Right renal cortex interstitium (tissue), 3 donors: ENCODE measurements at places on chromosomes 3 and 15.

GRCh38 chr15:88513195-88513594 lies 33.3 kb downstream of the DET1 start:
- DNase-seq = no peak

DNA sequence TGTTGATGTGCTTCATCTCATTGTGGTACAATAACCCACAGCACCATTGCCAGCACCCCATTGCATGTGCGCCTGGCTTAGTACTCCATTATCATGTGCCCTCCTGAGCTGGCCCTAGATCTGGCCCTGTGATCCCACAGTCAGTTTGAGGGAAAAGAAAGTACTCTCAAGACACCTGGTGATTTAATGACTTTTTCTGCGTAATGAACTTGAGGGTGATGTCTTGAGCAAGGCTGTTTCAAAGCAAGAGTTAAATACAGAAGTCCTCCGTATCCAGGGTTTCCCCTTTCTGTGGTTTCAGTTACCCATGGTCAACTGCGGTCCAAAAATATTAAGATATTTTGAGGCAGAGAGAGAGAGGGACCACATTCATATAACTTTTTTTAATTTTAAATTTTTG lies 16.3 kb downstream of the C3orf20 start:
- no peak for DNase-seq

DNA sequence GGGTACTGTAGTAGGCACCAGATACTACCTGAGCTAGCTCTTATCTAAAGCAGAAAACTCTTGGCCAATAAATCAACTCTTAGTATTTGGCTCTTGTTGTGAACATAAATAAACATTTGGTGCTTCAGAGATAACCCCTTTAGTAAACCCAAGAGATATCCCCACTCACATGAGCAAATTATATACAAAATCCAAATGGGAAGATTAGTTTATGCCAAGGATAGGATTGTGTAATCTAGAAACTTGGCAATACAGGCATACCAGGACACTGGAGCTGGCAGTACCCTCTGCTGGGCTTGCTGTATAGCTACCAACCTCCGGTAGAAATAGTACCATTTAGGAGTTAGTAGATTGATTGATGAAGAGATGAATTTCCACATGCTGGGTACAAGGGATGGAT lies 127.0 kb downstream of the LIPC start:
- no peak for DNase-seq

DNA sequence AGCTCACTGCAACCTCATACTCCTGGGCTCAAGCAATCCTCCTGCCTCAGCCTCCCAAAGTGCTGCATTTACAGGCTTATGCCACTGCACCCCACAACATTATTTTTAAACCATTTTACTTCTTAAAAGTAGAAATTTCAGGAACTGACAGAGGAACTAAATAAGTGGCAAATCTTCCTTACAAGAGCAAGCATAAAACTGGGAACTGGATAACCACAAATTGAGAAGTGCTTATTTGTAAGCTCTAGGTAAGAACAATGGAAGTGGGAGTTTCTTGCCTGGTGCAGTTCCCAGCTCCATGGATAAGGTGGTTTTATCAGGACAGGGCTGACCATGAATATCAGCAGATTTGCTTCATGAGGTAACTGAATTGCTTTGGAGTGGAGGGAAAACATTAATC lies 655.2 kb downstream of the DIPK2A start:
- DNase-seq = no peak

- no peak for DNase-seq
These were observed 221.8 kb downstream of the TPRG1 start for GRCh38 chr3:189393598-189393997.

- DNase-seq = no peak
These were observed 35.7 kb downstream of the RBPMS2 start for GRCh38 chr15:64739577-64740143.

DNA sequence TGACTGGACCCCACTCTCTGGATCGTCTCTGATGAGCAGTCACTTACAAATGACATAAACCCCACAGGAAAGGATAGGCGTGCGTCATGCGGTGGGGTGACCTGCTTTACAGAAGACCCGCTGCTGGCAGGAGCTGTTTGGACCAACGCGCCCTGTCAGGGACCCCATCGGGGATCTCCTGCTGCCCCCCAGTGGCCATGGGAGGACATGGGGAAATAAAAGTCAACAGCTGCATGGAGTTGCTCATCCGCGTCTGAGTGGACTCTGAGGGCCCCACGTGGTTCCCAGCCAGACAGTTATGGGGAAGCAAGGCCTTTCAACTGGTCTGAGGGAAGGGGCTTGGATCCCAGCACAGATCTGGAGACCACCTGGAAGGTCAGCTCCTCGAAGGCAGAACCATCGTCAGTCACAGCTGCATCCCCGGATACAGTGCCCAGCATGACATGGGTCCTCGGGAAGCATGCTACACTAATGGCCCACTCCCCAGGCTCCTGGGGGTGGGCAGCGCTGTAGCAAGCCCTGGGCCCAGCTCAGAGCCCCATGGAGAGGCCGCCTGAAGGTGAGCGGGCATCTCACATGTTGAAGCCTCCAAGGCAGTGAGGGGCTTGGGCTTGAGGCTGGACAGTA lies 32.1 kb downstream of the PTH1R start:
- DNase-seq = peak; percentile 80

GRCh38 chr15:91219206-91219605 lies 119.1 kb downstream of the SV2B start:
- DNase-seq = no peak

- no peak for DNase-seq
These were observed 792 bp downstream of the ATP13A3 start for GRCh38 chr3:194485881-194486539.

- DNase-seq = no peak
These were observed 66.5 kb downstream of the IGSF11 start for GRCh38 chr3:118968111-118968510.

DNA sequence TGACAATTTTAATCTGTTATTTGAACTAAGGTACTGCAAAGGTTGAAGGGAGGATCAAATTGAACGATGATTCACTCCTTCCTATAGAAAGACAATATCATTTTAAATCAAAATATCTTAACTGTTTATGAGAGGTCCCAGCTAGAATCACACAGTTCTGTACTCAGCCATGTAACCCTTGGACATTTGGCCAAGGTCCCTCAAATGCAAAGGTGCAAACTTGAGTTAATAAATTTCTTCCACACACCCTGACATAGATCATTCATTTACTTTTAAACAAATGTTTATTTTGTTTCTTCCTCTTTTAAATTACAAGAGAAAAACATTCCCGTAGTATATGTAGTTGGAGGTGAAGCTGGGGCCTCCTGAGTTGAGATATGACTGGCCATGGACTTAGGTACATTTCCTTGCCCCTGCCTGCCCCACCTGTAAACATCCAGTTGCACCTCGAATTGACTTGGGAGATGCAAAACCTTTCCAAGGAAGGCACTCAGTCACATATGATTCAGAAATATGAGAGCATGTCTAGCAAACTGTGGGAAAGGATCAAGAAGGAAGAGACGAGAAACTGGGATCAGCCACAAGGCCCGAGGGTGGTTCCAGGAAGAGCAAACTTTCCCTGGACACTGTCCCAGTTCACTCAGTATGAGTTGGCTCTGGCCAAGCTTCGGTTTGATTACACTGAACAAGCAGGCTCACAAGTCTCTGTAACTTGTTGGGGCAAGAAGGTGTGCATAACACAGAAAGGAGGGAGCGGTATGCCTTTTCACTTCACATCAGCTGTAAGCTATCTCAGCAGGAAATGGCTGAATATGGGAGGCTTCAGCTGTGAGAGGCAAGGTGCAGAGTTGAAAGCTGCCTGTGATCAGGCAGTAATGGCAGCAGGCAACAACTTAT lies 6.7 kb downstream of the TNFSF10 start:
- no peak for DNase-seq

DNA sequence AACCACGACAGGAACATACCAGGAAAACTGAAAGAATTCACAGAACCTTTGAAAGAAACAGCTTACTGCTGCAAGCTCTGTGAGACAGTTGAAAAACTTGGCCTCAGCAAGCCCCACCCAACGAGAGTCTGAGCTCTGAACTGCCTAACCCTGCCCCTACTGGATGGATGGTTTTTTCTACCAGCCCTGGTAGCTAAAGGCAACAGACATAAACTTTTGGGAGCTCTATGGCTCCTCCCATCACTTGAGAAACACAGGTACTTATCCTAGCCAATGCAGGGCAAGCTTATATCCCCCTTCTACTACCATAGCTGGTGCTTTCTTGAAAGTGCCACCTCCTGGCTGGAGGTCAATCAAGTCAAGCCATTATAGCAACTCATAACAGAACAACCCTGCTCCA lies 471.8 kb downstream of the GRM7 start:
- no peak for DNase-seq

GRCh38 chr15:29618586-29618985 lies 203.7 kb downstream of the TJP1 start:
- no peak for DNase-seq

DNA sequence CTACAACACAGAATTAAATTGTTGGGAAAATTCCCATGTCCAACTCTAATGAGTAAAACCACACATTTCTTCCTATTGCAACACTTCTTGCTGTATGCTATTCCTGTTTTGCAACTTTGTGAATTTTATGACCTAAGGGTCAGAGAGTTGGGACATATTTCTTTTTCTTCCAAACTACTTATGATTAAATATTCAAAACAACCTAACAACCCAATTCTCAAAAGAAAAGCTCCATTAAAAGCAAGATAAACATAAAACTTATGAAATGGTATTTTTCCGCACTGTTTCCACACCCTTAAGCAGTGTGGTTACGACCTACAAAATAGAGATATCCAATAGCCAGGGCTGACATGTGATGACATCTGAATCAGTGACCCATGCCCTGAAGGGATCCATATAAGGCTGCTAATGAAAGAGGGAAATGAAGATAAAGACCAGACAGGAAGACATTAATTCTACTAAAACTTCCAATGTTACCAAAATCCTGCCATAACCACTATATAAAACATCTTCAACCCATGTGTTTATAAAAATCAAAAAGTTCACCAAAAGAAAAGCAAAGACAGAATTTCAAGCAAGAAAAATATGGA lies 45.6 kb downstream of the DMXL2 start:
- DNase-seq = no peak

DNA sequence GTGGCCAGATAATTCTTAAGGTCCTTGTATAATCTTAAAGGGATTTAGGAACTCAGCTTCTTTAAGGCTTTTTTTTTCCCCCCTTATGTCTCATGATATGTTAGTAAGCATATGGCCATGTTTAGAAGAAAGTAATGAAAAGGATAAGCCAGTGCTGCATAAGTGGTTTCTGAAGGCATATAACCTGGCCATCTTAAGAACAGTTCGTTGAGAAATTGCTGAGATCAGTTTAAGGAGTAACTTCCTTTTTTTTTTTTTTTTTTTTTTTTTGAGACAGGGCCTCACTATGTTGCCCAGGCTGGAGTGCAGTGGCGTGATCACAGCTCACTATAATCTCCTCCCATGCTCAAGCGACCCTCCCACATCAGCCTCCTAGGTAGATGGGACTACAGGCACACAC lies 51.7 kb downstream of the UBE2E2 start:
- DNase-seq = no peak

DNA sequence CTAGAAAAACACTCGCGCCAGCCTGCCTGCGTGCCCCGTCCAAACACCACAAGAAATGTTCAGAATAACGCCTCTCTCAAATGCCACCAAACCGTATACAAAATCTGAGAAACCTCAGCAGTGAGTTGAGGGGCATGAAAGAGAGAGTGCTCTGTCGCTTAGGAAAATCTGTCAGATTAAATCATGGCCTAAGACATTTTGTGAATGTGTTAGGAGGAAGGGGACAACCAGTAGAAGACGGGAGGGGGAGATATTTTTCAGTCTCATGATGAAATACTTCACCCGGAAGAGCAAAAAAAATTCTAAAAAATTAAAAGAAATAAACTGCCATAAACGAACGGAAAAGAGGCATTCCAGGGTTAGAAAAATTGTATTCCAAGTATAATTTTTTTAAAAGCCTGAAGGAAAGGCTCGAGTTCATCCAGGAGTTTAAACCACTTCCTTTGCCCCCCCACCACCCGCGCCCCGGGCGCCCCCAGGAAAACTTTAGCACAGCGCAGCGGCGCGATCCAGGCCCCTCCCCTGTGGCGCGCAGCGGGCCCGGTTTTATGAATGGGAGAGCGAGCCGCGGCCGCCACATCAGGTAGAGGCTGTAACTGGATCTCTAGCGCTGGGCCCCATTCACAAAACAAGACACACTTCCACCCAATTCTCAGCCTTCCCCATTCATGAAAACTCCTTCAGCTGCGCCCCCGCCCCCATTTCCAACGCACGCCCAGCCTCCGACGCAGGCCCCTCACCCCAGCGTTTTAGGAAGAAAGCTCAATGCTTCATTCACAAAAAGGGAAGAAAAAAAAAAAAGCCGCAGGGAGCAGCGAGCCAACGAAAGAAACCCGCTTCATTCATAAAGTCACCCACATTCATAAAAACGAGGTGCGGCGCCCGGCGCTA lies 1.4 kb downstream of the ETV5 start:
- DNase-seq = no peak

GRCh38 chr15:68479406-68479805 lies 47.4 kb upstream of the ITGA11 start:
- DNase-seq = no peak

- no peak for DNase-seq
These were observed 44.6 kb downstream of the SH3BP5 start for GRCh38 chr3:15287565-15288330.

- no peak for DNase-seq
These were observed 864 bp upstream of the NEO1 start for GRCh38 chr15:73051391-73051806.

GRCh38 chr3:22621205-22621809 lies 581.8 kb upstream of the UBE2E2 start:
- no peak for DNase-seq

- no peak for DNase-seq
These were observed 21.4 kb upstream of the NR2C2 start for GRCh38 chr3:14925729-14926591.

DNA sequence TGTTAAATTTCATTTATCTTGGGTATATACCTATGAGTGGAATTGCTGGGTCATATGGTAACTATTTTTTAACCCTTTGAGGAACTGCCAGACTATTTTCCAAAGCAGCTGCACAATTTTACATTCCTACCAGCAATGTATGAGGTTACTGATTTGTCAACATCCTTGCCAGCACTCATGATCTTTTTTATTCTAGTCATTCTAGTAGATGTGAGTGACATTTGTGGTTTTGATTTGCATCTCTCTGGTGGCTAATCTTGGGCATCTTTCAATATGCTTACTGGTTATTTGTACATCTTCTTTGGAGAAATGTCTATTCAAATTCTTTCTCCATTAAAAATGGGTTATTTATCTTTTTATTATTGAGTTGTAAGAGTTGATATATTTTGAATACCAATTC lies 21.3 kb upstream of the LRRC58 start:
- DNase-seq = no peak

- no peak for DNase-seq
These were observed 29.8 kb downstream of the ZNF592 start for GRCh38 chr15:84778194-84778593.

DNA sequence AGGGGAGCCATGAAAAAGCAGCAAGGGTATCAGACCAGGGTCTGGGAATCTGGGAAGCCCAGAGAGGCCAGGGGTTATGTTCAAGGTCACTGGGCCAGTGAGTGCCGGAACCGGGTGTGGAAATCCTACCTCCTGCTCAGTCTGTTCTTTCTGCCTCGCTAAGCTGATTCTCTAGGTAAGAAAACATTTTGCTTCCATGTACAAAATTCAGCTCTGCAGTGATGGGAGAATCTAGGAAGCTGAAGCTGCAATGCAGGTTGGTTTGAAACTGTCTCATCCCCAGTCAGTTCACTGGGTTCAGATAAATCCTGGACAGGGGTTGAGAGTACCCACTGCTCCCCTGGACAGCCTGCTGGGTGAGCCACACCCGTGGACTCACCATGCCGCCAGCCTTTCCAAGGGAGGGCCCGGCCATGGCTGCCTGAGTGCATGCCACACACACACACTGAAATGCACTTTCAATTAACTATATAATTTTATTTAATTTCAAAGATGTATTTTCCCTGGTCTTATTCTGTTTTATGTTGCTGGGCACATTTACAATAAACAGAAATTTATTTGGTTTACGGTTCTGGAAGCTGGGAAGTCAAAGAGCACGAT lies 108.4 kb downstream of the CORO2B start:
- no peak for DNase-seq
